ENCODE measurements at places on chromosomes 1 and 21.

DNA sequence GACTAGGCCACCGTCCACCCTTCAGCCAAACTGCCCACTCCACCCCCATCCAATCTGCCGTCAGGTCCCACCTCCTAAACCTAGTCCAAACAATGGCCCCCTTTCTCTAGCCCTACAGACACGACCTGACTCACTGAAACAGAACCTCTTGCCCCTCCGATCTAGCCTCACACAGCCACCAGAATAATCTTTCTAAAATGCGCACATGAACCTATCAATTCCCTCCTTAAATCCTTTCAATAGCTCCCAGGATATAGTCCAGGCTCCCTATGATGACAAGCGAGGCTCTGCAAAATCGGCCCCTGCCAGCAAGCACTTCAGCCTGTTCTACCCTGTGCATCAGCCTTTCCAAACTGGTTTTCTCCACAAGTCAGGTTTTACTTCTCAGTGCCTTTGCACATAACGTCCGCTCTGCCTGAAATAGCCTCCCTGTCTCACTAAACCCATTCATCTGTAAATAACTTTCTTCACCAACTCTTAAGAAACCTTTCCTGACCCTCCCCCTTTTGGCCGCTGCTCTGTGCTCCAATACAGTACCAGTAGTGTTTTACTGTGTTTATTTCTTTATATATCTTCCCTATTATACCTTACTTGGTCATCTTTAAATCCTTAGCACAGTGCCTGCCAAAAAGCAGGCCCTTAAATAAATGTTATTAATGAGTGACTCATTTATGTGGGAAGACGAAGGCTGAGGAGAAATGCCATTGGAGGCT lies 9.0 kb upstream of the CDC20 start:
- H3K27ac ChIP-seq: no peak overlapping the region
- H3K27me3 ChIP-seq: no peaks in the 10 kb centered on the region
- peaks cover 11% of the 10 kb centered on the region for H3K4me1 ChIP-seq
- no peaks in the 10 kb centered on the region for H3K36me3 ChIP-seq

GRCh38 chr21:34510148-34511142 lies 1.6 kb downstream of the KCNE1 start:
- H3K36me3 ChIP-seq: 0 out of 2 replicates have a peak, but pooled peaks cover 1% of the 10 kb centered on the region
- H3K27me3 ChIP-seq: no peaks in the 10 kb centered on the region
- H3K4me3 ChIP-seq: no peak overlapping the region
- peak; percentile 79 for DNase-seq
- no peaks in the 10 kb centered on the region for H3K4me1 ChIP-seq

GRCh38 chr1:169338617-169339016 lies 29.0 kb downstream of the NME7 start:
- H3K27ac ChIP-seq: no peak overlapping the region
- H3K4me1 ChIP-seq: 0 out of 2 replicates have a peak, but pooled peaks cover 4% of the 10 kb centered on the region
- no peak overlapping the region for H3K4me3 ChIP-seq
- DNase-seq: no peak
- H3K36me3 ChIP-seq: no peaks in the 10 kb centered on the region

DNA sequence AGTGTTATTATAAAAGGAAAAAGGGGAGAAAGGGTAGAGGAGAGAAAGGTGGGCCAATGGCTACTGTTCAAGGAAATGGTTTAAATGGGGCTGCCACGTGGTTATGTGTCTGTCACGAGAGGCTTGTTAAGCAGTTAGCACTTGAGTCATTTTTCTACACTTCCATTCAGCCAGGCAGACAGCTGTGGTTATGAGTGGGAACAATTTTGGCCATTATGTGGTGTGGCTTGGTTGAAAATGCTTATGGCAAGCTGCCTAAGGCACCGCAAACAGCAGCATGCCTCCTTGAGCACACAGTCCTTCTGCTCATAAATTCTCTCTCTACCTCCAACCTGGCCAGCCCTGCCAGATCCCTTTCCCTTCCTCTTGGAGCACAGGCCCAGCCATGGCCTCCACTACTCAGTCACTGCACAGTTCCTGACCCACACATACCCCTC lies 3.2 kb upstream of the SRM start:
- peaks cover 23% of the 10 kb centered on the region for H3K36me3 ChIP-seq
- H3K4me3 ChIP-seq: no peak overlapping the region
- H3K27me3 ChIP-seq: no peaks in the 10 kb centered on the region
- H3K4me1 ChIP-seq: peaks cover 14% of the 10 kb centered on the region

GRCh38 chr1:233613252-233614172 lies at the start of gene KCNK1:
Gene KCNK1, plus strand, starts transcription at chr1:233614106. Its CDS starts 66 bp downstream, at chr1:233614172.
- peak within 1 kb of the TSS; percentile 73 for H3K27ac ChIP-seq
- peak within 1 kb of the TSS; percentile 95 for H3K4me3 ChIP-seq
- H3K4me1 ChIP-seq: peaks cover 3% of the 10 kb centered on the region
- no peaks in the 10 kb centered on the region for H3K27me3 ChIP-seq
- DNase-seq: peak; percentile 89
- H3K36me3 ChIP-seq: no peaks in the 10 kb centered on the region

DNA sequence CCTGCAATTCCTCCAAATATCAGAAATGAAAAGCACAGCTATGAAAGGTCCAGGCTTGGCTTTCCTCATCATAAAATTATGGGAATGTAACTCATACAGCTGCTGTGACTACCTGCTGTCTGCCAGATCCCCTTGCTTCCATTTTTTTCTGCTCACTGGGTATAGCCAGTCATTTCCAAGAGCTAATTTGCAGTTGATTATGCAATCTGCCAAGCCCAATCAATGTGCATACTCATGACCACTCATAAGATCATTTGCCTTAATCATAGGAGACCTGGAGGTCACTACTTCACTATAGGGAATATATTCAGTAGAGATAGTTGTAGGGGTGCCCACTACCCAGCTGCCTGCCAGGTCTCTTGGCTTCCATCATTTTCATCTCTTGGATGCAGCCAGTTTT lies 417.7 kb upstream of the ZRANB2 start:
- H3K36me3 ChIP-seq: no peaks in the 10 kb centered on the region
- H3K4me3 ChIP-seq: no peak overlapping the region
- H3K4me1 ChIP-seq: no peaks in the 10 kb centered on the region
- H3K27ac ChIP-seq: no peak overlapping the region
- no peaks in the 10 kb centered on the region for H3K27me3 ChIP-seq
- no peak for DNase-seq

DNA sequence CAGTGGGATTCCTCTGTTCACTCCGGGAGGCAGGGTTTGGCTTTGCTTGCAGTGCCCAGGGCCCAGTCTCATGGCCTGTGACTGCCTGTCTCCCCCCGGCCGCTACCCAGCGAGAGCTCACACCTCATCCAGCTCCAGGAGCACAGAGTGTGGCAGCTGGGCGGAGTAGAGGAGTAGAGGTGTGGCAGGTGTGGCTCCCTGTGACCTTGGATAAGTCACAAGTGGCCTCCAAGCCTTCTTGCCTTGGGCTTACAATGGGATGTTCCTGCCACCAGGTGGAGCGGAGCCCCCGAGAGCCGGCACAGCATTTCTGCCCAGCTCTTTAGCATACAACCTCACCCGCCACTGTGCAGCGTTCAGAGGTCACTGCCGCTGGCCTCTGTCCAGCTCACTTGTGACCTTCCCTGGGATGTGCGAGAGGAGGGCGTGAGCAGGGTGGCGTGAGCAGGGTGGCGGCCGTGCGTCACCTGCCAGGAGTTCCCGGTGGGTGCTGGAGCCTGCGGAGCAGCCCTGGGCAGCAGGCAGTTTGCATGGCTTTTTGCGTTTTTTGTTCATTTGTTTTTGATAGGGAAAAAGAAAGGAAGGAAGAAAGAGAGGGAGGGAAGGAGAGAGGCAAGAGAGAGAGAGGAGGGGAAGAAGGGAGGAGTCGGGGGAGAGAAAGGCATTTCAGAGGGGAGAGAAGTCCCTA lies 42.4 kb downstream of the CRYAA start:
- no peak overlapping the region for H3K4me3 ChIP-seq
- H3K27ac ChIP-seq: no peak overlapping the region
- peaks cover 19% of the 10 kb centered on the region for H3K27me3 ChIP-seq
- H3K36me3 ChIP-seq: no peaks in the 10 kb centered on the region

All from GM23248 (cell line).